ENCODE measurements at places on chromosomes 3 and 15.

- no peak for DNase-seq
These were observed 48.7 kb upstream of the PPP4R2 start for GRCh38 chr3:72947715-72948490.

GRCh38 chr15:78450285-78450858, 12.4 kb downstream of the IREB2 start:
- DNase-seq, result no peak

- no peak for DNase-seq
These were observed 25.1 kb downstream of the SLC6A20 start for GRCh38 chr3:45771166-45771775.

- DNase-seq, result no peak
These were observed 74.2 kb upstream of the GAP43 start for GRCh38 chr3:115549071-115549470.

GRCh38 chr3:45753095-45753494, 43.2 kb downstream of the SLC6A20 start:
- DNase-seq, result no peak

DNA sequence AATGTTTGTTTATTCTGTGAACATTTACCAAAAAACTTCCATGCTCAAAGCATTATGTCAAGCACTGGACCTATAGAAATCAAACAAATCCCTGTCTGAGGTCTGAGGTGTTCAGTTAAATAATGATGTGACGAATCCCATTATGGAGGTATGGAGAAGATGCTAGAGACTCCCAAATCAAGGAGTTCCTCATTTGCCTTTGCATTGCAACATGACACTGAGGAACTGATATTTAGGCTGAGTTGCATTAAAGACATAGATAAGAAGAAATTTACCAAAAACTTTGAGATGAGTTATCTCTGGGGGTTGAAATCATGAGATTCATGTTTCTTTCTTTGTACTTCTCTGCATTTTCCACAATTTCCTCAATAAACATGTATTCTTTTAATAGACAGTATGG, 16.0 kb downstream of the CD200 start:
- DNase-seq, result no peak

DNA sequence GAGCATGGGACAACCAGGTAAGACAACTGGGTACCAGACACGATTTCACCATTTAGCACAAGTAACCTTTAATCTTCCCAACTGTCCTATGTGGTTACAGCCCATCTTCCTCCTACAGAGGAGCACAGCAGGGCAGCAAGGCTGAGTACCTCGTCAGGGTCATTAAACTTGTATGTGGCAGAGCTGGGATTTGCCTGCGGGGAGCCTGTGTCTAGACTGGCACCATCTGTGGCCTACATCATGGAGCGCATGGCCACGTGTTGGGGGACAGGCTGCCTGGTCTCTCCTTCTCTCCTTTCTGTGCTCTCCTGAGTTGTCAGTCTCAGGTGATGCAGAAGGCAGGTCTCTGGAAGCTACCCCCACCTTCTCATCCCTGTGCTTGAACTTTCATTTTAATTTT, 32.2 kb downstream of the GOLGA6A start:
- no peak for DNase-seq

GRCh38 chr3:19149368-19149767, 1.1 kb downstream of the KCNH8 start:
- peak; percentile 61 for DNase-seq

DNA sequence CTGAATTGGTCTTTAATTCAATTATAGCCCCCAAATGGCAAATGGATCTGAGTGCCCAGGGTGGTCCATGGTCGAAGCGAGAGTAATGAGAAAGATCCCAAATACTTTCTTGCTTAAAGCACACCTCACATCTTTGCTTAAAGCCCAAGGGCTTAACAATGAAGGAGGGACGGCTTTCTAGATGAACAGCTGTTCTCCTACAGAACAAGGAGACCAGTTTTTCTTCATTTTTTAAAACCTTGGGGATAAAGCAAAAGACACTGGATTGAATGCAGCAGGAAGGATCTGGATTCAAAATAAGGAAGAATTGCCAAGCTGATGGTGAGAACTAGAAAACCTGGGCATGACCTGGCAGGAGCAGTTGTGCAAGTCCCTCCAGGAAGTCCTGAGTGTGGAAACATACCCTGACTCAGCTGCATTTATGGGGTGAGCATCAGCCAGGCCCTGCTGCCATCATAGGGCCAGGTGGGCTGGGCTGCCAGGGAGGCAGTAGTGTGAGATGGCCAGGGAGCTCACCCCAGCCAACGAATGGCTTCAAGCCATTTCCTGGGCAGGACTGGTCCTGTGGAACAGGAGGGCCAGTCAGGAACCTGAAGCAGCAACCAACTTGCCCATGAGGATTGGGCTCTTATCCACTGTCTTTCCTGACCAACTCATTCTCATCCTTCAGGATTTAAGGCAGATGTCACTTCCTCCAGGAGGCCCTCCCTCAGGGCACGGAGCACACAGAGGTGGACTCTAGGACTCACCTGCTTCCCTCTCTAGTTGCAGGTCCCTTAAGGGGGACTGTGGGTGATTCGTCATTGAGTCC, 18.4 kb upstream of the RHCG start:
- no peak for DNase-seq

DNA sequence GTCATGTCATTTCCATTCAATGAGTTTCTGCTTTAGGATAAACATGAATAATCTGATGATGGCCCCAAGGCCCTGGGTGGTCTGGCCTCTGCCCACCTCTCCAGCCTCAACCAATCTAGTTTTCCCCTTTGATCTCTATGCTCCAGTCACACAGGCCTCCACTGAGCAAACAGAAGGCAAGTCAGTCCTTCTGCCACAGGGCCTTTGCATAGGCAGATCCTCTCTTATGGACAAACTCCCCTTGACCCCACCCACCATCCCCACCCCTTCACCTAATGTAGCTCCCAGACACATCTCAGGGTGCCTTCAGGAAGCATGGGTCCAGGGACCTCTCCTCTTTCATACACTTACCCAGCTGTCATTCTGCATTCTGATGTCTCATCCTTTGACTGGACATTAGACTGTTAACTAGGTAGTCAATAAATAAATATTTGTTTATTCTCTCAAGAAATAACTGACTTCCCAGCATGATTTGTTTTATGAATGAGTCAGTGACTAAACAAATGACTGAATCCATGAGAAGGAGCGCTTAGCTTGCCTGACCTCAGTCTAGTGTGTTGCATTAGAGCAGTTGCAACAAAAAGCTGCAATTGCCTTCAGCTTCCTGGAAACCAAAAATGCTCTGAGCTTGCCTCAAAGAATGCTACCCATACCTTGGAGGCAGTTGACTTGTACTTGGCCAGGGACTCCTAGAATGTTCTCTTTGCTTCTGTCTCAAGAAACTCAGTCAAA, 386.6 kb upstream of the WNT5A start:
- DNase-seq, result no peak

- DNase-seq, result no peak
These were observed 26.5 kb downstream of the SPG11 start for GRCh38 chr15:44636976-44637375.

DNA sequence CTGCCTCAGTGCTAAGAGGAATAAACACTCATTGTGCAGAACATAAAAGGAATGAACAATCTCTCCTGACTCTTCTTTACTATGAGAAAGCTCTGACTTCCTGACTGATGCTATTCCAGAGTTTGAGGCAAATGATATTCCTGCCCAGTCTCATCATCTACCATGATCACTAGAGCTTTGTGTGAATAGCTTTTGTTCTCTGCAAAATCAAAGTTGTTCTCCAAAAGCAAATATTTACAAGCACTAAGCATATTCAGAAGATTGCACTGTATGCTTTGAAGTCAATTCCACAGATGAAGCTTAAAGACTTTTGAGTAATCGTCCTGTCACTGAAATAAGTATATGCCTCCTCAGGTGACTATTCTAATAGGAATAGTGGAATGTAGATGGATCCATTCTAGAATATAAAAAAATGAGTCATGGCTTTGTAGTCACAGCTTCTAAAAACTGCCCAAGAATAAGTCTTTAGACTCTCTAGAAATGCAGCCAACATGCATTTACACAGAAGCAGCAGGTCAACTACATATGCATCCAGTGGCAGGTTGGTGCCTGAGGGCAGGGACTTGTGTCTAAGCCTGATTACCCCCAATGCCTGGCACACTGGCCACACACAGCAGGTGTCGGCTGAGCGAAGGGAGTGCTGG, 34.6 kb downstream of the TNFAIP8L3 start:
- DNase-seq, result no peak

DNA sequence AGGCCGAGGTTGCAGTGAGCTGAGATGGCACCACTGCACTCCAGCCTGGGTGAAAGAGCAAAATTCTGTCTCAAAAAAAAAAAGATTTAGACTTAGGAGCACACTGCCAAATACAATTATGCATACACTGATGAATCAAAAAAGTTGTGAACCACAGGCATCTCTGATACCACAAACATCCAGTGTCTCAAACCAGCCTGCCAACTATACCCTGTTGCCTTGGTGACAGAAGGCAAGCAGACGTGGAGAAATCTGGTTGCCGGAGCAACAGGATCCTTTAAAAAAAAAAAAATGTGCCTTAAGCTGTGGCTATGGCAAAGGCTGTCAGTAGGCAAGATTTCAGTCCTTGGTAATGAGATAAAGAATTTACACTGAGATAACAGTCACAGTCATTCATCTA, 202.3 kb downstream of the NEK10 start:
- DNase-seq, result no peak

- no peak for DNase-seq
These were observed 130.6 kb downstream of the TCF12 start for GRCh38 chr15:57048930-57049549.

GRCh38 chr3:22506871-22507270, 696.3 kb upstream of the UBE2E2 start:
- DNase-seq, result no peak

DNA sequence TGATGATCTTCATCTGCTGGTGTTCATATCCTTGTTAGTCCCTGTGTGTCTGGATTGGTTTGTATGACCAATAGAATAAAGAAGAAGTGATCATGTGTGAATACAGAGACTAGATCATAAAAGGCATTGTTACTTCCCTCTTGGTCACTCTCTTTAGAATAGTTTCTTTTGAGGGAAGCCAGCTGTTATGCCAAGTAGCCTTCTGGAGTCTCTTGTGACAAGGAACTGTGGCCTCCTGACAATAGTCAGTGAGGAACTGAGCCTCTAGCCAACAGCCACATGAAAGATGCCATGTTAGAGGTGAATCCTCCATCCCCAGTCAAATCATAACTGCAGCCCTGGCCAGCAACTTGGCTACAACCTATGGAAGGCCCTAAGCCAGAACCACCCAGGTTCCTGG, 63.0 kb upstream of the SMAD3 start:
- no peak for DNase-seq

- DNase-seq, result no peak
These were observed 4.8 kb downstream of the PAQR9 start for GRCh38 chr3:142958707-142959106.

DNA sequence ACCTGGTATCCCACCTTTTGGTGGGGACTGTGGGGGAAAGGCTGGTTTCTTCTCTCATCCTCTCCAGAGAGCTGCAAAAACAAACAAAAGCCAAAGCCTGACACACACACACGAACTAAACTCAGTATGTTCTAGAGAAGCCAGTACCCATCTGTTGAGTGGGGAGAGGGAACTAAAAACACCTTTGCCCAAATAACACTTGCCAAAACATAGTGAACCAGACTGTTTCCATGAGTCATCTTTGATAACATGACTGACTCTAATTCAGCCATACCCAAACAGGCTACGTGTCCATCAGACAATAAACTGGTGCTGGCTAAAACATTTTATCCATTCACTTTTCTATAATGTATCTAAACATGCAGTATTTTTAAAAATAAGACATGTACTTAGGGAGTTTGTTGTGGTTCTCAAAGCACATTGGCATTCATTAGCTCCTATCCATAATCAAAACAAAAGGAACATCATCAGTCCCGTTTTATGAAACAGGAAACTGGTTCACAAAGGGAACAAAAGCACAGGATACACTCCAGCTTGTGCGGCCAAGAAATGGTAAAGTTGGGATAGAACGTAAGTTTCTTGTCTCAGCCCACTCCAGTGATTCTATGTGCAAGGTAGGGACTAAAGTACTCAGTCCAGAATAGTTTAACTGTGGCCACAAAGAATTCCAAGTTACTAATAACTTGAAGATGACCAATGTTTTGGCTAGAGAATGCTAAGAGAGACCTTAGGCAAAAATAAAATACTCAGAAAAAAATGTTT, 16.1 kb downstream of the LYSMD2 start:
- DNase-seq, result no peak

GRCh38 chr3:16500911-16501310, 12.6 kb downstream of the RFTN1 start:
- no peak for DNase-seq

GRCh38 chr3:26683902-26684301, 61.3 kb downstream of the LRRC3B start:
- DNase-seq, result no peak

DNA sequence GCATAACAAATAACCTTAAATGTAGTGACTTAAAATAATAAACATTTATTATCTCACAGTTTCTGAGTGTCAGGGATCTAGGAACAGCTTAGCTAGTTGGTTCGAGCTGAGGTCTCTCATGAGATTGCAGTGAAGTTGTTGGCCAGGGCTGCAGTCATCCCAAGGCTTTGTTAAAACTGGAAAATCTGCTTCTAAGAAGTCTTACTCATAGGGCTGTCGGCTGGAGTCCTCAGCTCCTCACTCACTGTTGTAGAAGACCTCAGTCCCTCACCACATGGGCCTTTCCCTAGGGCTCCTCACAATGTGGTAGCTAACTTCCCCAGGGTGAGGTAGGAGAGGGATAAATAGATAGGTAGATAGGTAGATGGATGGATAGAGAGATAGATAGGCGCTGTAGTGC, 20.8 kb upstream of the SLC7A14 start:
- DNase-seq, result no peak

DNA sequence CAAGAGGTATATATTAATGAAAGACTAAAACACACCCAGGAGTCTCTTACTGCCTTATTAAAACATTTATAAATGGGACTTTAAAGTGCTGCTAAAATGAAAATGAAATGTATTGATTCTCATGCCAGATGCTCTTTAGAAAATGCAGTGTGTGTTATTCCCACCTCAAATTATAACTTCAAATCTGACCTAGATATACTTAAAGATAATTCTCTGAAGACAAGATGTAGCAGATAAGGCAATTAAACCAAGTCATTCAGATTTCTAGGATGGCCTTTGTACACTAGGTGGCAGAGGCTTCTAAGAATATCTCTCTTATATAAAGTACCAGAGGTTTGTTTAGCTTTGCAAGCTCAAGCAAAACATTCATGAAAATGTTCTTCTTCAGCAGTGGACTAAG, 26.9 kb upstream of the GOLGA8B start:
- peak; percentile 39 for DNase-seq

GRCh38 chr3:30535525-30535924, 70.9 kb upstream of the TGFBR2 start:
- no peak for DNase-seq

GRCh38 chr3:168239287-168239686, 143.6 kb upstream of the GOLIM4 start:
- no peak for DNase-seq

GRCh38 chr3:138974462-138974861, 27.4 kb downstream of the FOXL2NB start:
- DNase-seq, result no peak
